ENCODE measurements at places on chromosomes 5 and 9.

DNA sequence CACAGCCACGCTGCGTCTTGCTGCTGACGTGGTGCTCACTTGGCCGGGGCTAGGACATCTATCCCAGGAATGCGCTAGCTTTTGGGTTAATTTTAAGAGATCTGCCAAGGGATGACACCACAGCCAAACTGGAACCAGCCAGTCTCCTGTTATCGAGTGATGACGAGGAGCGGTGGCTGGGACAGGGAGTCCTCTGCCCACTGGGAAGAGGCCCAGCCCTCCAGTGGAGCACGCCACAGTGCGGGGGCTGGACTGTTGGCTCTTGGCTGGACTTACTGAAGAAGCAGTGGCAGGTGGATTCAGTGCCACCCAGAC is 55.1 kb upstream of the PHYKPL start:
- DNase-seq = no peak

GRCh38 chr9:137604345-137605086 is 970 bp upstream of the ARRDC1 start:
- DNase-seq = no peak

- no peak for DNase-seq
Observed at GRCh38 chr5:14809369-14810155, 62.0 kb downstream of the ANKH start.

DNA sequence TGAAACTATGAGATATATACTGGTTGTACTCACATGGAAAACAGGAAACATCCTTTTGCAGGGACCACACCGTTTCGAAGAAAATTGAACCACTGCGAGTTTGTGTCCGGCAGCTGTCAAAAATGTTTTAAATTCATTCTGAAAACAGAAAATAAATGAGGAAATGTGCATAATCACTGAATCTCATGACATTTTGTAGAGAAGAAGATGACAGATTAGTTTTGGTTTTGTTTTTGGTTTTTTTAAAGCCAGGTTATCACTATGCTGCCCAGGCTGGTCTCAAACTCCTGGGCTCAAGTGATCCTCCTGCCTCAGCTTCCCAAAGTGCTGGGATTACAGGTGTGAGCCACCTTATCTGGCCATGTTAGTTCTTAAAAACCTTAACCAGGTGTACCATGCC is 3.5 kb downstream of the TXNDC8 start:
- DNase-seq = no peak

DNA sequence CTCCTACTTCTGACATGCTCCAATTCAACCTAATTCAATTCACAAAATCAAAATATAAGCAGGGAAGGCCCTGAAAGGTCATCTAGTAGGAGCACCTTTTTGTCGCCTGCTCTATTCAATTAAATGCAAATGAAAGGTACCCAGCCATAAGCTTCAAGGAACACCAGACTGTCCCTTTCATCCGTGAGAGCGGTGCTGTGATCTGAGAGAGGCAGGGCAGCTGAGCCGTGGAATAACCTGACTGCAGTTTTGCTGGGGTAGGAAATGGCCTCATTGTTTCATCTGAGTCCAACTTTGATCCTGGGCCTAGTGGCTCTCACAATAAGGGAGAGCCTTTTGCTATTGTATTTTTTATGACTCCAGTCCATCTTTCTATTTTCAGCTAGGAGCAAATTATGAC is 39.8 kb upstream of the GLRA1 start:
- no peak for DNase-seq

- no peak for DNase-seq
Observed at GRCh38 chr5:51958473-51958872, 575.2 kb downstream of the ISL1 start.

- no peak for DNase-seq
Observed at GRCh38 chr9:131800843-131801242, 61.0 kb upstream of the RAPGEF1 start.

- DNase-seq = no peak
Observed at GRCh38 chr9:92954049-92954861, 6.9 kb downstream of the FGD3 start.

GRCh38 chr5:141496038-141496437 is 7.2 kb downstream of the PCDHGC5 start:
- no peak for DNase-seq
